ENCODE measurements at places on chromosomes 2 and 18.
A peak's percentile ranks its signal among the peaks of the same experiment; 100 is the strongest.

GRCh38 chr2:134140251-134140661 lies 113.6 kb upstream of the MGAT5 start:
- no peak for DNase-seq

DNA sequence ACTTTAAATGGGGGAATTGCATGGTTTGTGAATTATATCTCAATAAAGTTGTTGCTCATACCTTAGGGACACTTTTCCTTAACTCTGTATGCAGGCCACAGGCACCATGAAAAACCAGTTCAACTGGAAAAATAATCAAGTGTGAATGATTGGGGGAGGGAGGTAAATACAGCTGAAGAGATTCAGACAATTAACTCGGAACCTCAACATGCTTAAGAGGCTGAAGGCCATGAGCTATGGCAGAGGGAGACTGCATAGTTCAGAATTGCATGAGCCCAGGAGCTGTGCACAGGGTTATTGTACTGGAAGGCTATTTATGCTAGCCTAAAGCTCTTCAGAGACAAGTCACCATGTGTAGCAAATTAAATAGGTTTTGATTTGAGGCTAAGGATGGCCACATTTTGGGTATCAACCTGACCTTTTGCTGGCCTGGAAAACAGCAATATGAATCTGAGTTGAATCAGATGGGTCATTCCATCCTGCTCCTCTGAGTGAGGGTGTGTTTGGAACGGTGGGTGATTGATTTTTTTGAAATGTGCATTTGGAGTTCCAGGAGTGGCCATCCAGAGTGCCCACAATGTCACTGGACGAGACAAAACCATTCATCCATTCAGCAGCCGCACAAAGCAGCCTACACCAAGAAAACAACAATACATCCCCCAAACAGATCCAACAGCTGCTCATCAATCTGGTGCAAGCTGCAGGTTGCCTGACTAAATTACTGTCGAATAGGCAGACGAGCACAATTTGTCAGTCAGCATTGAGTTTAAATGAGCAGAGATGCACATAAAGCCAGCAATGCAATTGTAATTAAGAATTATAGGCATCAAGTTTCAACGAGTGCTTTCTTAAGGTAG lies 42.5 kb downstream of the HRH4 start:
- peak; percentile 16 for DNase-seq

GRCh38 chr18:77114415-77115191 lies 18.0 kb downstream of the MBP start:
- DNase-seq: peak; percentile 88

DNA sequence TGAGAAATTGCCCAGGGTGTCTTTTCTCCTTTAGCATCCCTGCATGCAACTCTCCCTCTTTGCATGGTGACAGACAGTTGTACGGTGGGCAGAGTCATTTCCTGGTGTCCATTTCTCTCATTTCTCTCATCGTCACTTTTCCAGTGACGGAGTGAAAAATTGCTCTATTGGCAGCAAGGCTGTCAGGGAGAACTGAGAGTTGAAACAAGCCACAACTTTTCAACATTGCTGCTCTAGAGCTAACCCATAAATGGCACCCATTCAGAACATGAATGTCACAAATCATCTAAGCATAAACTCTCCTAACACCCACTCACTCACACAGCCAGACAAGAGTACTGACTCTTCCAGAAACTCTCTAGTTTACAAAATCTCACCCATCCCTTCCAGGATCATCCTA lies 55.7 kb downstream of the ZC3H8 start:
- DNase-seq: no peak

DNA sequence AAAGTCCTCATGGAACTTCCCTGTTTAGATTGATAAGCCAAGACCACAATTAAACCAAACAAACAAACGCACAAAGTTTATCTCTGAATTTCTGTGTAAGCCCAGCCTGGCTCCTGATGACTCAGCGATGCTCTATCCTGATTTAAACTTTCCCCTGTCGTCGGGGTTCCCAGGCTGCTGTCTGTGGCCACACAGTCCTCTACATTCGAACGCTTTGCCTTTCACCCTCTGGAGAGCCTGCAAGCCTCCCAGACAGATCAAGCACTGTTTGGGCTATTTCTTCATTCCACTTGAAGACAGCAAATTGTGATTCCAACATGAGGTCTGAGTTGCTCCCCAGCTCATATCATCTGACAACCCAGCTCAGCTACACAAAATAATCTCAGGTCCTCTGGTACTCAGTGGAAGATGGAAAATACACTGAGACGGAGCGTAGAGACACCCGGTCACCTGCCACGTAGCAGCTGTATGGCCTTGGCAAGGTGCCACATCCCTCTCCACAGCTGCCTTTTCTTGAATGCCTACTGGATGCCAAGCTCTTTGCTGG lies 51.2 kb downstream of the CYRIA start:
- DNase-seq: no peak
